ENCODE measurements at places on chromosomes 1 and 21.

- no peak for DNase-seq
These were observed 14.4 kb upstream of the XCL1 start for GRCh38 chr1:168561989-168562388.

DNA sequence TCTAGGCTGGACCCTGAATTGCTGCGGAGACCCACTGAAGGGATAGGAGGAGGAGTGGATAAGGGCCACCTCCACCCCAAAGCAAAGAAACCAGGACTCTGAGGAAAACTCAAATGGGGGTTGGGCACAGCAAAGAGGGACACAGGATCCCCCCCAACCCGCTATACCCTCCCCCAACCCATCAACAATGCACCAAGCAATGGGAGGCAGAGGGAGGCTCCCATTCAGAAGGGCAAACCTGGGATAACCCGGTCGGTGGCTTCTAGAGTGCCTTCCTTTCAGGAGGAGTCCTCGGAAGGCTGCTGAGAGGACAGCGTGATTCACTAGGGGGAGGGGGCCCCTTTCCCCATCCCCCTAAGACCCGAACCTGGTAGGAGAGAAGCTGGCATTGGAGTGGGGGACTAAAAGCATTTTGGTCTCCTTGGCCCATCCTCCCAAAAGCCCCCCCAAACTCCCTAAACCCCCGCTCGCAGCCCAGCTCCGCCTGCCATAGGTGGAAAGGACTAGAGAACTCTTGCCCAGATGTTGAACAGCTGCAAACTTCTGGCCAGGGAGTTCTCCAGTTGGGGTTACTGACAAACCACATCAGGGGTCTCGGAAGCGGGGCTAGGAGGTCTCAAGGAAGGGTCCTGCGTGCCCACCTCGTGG lies 1.3 kb downstream of the MEF2D start:
- no peak for DNase-seq

DNA sequence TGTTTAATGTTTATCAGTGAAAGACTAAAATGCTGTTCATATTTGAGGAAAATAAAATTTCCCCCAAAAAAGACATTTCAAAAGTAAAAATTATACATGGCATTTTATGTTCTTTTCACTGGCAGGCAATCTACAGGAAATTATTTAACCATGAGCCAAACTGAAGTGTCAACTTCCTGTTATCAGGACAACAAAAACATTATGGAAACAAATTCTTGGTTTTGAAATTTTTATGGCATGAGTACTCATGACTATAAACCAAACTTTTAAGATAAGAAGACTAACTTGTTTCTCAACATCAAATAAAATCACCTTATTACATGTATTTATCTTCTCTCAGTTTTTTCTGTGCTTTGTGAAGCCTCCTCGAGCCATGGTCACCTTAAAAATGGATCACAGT lies 698.6 kb downstream of the LTN1 start:
- DNase-seq: no peak

GRCh38 chr1:119318466-119319309 lies 49.9 kb upstream of the HAO2 start:
- DNase-seq: no peak

- DNase-seq: no peak
These were observed at the start of gene LDLRAD2 for GRCh38 chr1:21811875-21812305. Gene LDLRAD2 (plus strand): TSS chr1:21812265. CDS start chr1:21812452, 187 bp downstream.

DNA sequence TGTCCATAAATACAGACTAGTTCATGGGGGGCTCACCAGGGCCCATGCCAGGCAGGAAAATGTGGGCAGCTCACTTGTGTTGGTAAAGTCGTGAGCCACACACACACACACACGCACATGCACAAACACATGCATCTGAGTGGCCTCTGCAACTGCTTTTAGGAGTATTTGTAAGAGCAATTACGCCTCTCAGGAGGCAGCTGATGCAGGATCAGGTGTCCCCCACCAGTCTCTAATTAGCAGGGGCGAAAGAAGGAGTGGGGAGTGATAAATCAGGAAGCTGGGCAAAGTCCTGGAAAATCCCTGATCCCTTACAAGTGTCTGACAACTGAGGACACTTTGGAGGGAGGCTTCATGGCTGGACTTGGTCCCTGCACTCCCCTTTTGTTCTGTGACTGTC lies 5.7 kb upstream of the IVL start:
- no peak for DNase-seq

DNA sequence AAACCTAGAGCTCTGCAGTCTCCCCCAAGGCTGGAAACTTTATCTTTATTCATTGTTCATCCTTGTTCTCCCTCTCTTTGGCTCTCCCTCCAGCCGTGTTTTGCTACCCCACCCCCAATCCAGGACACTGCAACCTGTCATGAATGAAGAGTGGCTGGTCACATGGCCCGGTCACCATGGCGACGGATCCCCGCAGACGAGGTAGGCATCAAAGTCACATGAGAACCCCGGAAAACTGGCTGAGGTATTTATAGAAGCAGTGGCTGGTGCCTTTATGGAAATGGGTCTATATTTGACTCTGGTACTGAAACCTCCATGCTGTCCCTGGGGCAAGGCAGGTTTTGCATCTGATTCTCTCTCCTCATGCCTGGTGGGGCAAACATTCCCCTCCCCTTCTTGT lies 13.4 kb upstream of the SLC6A17 start:
- peak; percentile 95 for DNase-seq

DNA sequence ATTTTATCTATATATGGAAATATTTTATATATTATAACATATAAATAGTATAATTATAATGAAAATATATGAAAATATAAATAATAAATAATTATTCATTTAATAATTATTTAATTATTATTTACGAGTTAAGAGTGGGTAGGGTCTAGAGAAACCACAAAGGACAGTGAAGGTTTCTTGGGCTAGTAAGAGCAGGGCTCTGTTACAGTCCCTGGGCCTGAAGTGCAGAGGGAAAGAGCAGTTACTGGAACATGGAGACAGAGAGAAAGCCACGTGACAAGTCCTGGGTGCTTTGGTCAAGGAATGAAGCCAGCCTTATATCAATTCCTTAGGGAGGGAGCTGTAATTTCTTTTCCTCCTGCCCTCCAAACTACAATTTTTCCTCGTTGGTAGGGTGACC lies 117.2 kb upstream of the OLIG2 start:
- DNase-seq: no peak

DNA sequence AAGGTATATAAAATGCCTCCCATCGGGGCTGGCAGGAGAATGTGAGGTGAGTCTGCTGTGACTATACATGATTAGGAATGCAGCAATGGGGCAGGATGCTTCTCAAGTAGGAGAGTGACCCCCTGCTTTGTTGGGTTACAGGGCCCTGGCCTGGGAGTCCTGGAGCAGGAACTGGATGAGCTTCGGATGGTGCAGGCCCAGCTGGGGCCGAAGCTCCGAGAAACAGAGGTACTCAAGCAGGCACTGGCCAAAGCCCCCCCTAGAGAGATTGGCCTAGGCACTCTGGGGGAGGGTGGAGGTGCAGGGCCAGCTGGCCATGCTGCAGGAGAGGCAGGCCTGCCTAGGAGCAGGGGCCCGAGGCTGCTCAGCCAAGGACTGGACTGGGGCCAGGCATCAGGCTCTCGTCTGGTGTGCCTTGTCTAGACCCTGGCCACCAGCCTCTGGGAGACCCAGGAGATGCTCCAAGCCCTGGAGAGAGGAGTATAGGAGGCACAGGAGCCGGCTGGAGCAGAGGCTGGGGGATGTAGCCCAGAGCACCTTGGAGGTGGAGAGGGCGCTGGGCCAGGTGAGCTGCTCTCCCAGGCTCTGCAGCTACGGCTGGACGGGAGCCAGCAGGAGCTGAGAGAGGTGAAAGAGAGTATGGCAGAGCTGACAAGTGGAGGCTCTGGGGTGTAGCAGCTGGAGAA lies 32.8 kb upstream of the PKP1 start:
- DNase-seq: no peak

- peak; percentile 51 for DNase-seq
These were observed 166.8 kb upstream of the IVNS1ABP start for GRCh38 chr1:185483664-185484450.

DNA sequence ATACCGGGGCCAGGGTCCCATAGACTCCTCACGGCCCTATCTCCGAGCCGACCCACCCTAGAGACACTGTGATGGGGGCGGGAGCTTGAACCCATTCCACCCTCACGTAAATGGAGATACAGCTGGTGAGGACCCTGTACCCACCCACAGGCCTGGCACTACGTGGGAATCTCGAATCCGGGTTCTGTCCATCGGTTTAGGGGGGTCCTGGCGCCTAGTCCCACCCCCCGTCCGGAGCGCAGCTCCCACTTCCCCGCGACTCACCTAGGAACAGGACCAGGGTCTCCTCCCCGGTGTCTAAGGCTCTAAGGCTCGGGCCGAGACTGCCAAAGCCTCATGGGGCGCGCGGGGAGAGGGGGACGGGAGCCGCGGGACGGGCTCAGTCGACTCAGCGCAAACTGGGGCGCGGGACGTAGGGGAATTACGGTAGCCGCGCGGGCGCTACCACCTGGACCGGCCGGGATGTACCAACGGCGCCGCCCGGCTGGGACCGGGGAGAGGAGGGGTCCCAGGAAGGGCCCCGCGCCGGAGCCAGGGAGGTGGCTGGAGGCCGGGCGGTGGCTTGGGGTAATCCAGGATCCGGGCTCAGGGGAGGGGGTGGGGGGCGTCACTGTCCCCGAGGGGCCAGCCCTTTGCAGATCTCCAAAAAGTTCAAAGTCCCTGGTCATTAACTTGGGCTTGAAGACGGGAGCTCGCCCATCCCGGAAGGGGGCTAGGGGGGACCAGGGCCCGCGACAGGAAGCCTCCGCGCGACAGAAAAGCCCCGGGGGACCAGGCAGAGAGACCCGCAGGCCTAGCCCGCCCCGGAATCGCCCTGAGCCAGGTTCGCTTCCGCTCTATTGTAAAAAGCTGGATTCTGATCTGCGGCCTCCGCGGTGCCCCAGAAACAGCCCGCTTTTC lies 1.0 kb downstream of the PLEKHG5 start:
- DNase-seq: no peak

- DNase-seq: no peak
These were observed 618 bp downstream of the JAM2 start for GRCh38 chr21:25639551-25640201.

DNA sequence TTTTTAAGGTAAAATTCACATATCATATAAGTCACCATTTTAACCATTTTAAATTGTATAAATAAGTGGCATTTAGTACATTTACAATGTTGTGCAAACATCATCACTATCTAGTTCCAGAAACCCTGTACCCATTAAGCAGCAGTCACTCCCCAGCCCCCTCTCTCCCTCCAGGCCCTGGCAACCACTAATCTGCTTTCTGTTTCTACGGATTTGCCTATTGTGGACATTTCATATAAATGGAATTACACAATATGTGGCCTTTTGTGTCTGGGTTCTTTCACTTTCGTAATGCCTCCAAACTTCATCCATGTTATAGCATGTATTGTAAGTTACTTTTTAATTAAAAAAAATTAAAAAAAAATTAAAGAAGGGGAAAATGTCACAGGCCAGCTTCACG lies 58.0 kb upstream of the RAB3GAP2 start:
- DNase-seq: no peak

DNA sequence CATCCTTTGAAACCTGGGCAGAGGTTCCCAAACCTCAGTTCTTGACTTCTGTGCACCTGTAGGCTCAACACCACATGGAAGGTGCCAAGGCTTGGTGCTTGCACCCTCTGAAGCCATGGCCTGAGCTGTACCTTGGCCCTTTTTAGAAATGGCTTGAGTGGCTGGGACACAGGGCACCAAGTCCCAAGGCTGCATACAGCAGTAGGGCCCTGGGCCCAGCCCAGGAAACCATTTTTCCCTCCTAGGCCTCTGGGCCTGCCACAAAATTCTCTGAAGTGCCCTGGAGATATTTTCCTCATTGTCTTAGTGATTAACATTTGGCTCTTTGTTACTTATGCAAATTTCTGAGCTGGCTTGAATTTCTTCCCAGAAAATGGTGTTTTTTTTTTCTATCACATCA lies 65.6 kb upstream of the ACTRT2 start:
- DNase-seq: no peak

DNA sequence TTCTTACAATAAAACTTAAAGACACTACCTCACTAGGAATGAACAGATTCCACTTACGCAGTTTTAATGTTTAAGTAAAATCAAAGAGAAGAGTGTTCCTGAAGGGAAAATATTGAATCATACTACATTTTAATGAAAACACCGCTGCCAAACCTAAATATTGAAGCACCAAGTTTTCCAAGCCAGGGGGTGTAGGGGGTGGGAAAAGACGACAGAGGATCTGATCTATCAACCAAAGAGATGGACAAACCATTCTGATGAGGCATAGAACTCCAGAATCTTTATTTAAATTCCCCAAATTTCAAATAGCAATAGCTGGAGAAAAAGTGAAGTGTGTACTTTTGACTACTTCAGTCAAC lies 1.2 kb downstream of the ELK4 start:
- DNase-seq: no peak

DNA sequence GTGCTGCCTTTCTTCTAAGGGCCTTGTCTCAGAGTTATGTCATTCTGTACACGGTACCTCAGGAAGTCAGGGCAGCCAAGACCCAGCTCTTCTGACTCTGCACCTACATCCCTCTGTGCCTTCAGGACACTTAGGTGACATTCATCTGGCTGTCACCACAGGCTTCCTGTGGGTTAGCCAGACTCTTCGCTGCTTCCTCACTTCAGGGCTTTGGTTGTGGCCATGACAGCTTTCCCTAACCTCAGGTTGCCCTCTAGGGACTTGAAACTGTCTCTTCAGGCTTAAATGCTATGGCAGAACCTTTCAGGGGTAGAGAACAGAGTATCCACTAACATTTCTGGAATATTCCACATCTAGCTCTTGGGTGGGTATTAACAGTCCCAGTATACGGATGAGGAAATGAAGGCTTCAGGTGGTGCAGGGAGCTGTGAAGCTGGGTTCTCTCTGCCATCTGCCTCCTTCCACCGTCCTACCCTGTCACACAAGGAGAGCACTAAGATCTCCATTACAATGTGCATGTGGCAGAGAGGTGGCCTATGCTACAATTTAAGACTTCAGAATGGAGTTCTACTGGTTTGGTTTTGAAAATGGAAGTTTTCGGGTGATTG lies 9.9 kb downstream of the TSSK3 start:
- no peak for DNase-seq

- DNase-seq: no peak
These were observed 183.9 kb downstream of the TOMM20 start for GRCh38 chr1:234944439-234945344.
